Tibial nerve (tissue), 4 donors: ENCODE measurements at places on chromosomes 1 and 21. TPM values are rescaled to one million over a fixed set of nuclear protein-coding genes. Genes with fewer than 3 reads are reported as not detected.

GRCh38 chr1:32205401-32206370 lies at the start of gene IQCC:
IQCC (plus strand) TSS chr1:32205671; CDS start chr1:32205682, 11 bp downstream.
- no peaks in the 10 kb centered on the region for H3K27me3 ChIP-seq
- no peaks in the 10 kb centered on the region for H3K4me1 ChIP-seq
- peaks cover 10% of the 10 kb centered on the region for H3K36me3 ChIP-seq
- peak; percentile 78 for DNase-seq

- no peak overlapping the region for H3K4me3 ChIP-seq
- peaks cover 16% of the 10 kb centered on the region for H3K4me1 ChIP-seq
- no peaks in the 10 kb centered on the region for H3K36me3 ChIP-seq
- peak; percentile 87 for DNase-seq
- no peaks in the 10 kb centered on the region for H3K27me3 ChIP-seq
- no peak overlapping the region for H3K27ac ChIP-seq
Measured at GRCh38 chr1:150922519-150922975, 3.6 kb upstream of the SETDB1 start.

DNA sequence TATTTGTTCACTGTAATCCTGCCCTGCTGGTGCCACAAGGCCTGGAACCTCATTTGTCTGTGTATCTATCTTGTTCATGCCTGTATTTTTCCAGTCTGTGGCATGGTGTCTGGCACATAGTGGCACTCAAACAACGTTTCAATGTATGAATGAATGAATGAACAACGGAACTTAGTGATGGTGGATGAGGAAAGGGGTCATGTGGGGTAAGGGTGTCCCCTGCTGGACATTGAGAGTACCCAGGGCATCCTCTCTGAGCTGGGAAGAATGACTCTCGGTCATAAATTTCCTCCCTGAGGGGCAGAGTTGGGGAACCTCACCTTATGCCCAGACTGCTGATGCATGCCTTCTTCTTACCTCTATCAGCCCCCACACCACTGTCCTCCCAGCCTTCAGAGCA lies 18.9 kb upstream of the ZNF683 start:
- no peaks in the 10 kb centered on the region for H3K27me3 ChIP-seq
- no peak for DNase-seq
- H3K36me3 ChIP-seq = no peaks in the 10 kb centered on the region
- H3K4me3 ChIP-seq = no peak overlapping the region

PRR9 gene
- total RNA-seq = not detected

DNA sequence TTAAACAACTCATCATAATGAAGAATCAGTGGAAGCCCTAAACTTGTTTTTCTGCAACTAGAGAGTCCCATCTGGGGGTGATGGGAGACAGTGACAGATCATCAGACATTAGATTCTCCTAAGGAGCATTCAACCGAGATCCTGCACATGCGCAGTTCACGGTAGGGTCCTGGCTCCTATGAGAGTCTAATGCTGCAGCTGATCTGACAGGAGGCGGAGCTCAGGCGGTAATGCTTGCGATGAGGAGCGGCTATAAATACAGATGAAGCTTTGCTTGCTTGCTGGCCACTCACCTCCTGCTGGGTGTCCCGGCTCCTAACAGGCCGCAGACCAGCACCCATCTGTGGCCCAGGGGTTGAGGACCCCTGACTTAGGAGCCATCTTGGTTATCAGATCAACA lies 247.2 kb downstream of the FMN2 start:
- DNase-seq = no peak
- H3K4me3 ChIP-seq = no peak overlapping the region
- no peaks in the 10 kb centered on the region for H3K36me3 ChIP-seq
- no peaks in the 10 kb centered on the region for H3K27me3 ChIP-seq

- no peaks in the 10 kb centered on the region for H3K4me1 ChIP-seq
- no peak overlapping the region for H3K27ac ChIP-seq
- H3K27me3 ChIP-seq = no peaks in the 10 kb centered on the region
- no peak overlapping the region for H3K4me3 ChIP-seq
- DNase-seq = no peak
Measured at GRCh38 chr1:202374099-202374498, 25.6 kb downstream of the PPP1R12B start.

OLIG2 gene
- 0.21 TPM for total RNA-seq

DNA sequence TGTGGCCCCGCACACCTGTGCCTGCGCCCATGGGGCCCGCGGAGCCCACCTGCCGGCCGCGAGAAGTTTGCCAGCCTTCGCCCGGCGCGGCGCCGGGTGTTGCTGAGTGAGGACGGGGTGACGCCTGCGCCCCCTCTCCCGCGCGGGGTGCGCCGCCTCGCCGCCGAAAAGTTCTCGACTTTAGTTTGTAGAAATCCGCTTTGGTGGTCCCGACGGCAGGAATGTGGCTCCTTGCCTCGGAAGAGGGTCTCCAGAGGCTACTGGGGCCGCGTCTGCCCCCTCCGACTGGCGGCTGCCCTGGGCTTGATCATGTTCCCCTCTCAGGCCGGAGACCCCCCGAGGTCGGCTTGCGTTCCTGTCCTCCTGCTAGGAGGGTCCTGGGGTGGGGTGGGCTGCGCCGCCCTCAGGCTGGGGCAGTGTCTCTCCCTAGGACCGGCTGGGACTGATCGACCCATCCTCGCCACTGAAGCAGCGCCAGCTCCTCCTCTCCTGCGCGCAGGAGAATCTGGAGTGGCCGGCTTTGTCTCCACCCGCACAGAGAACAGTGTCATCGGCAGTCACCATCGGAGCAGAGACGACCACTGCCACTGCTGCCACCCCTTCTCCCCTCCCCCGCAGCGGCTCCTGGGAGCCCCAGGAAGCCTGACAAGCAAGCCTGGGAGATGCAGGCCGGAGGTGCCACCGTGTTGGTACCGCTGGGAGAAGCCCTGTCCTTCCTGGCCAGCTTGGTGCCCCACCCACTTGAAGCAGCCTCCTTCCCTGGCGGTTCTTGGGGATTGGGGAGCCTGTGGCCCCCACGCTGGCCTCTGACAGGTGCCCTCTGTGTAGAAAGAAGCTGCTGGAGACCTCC lies 553 bp upstream of the SLC30A2 start:
- no peak overlapping the region for H3K4me3 ChIP-seq
- no peak for DNase-seq
- no peaks in the 10 kb centered on the region for H3K4me1 ChIP-seq

GRCh38 chr1:223756806-223757700 lies 44.7 kb downstream of the CAPN2 start:
- no peak overlapping the region for H3K27ac ChIP-seq
- peaks cover 17% of the 10 kb centered on the region for H3K36me3 ChIP-seq
- no peak for DNase-seq
- H3K4me3 ChIP-seq = no peak overlapping the region

PDPN gene
- 25.7 TPM for total RNA-seq

DDR2 gene
- 76.5 TPM for total RNA-seq

C8B gene
- not detected for total RNA-seq

DNA sequence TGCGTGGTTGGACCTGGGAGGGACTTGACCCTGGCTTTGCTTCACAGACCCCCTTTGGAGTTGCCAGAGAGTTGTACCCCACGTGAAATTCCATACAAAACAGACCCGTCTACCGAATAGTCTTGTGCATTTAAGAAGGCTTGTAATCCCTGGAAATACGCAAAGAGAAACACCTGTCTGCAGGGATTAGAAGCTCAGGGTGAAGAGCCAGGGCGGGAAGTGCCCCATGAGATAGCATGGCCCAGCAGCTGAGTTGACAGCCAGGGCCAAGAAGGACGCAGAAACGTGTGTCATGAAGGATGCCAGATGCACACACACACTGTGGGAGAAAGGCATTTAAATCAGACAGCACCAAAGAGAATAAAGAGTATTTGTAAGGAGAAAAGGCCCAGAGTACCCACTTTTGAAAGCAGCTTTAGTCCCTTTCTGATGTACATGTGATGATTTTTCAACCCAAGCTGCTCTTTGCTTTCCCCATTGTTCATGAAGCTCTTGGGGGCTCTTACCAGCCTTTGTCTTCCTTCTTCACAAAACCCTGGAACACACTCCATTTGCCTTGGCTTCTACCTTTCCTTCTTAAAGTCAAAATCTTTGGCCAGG lies 46.6 kb downstream of the PCP4 start:
- H3K4me1 ChIP-seq = no peaks in the 10 kb centered on the region
- no peak overlapping the region for H3K27ac ChIP-seq
- no peaks in the 10 kb centered on the region for H3K36me3 ChIP-seq
- H3K4me3 ChIP-seq = no peak overlapping the region
- H3K27me3 ChIP-seq = no peaks in the 10 kb centered on the region

MYOC gene
- total RNA-seq = 52.8 TPM
